ENCODE measurements at places on chromosomes 1 and 21.

DNA sequence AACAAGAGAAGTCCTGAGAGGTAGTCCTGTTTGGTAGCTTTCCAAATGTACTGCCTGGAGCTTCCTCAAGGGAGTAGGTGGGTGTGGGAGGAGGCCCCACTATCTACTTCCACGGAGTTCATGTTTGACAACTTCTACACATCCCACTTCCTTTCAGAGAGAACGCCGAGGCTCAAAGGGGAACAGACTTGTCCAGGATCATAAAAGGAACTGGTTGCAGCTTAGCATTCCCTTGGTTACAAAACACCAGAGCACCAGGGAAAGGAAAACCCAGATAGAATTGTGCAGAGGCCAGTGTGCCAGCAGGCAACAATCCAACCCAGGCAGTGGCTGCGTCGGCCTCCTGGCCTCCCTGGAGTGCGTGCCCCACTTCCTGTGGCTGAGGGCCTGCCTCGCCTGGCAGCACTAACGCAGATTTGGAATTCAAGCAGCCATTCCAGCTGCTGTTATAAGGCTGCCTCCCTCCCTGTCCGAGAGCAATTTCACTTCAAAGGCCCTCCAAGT lies 4.2 kb upstream of the RAP1GAP start:
- peak; percentile 36 for DNase-seq

DNA sequence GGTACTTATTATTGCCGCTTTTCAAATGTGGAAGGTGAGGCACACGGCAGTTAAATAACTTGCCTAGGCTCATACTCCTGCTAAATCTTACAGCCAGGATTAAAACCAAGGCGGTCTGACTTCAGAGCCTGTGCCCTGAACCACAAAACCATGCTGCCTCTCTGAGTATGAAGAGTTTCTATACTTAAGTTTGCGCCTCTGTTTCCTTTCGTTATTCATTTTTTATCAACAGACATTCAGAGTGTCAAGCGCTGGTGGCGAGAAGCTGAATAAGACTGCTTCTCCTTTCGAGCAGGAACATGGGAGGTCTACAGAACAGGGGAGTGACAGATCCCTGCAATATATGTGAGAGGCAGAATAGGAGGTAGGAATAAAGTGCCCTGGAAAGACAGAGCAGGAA lies 96.0 kb upstream of the DUSP10 start:
- DNase-seq: no peak

DNA sequence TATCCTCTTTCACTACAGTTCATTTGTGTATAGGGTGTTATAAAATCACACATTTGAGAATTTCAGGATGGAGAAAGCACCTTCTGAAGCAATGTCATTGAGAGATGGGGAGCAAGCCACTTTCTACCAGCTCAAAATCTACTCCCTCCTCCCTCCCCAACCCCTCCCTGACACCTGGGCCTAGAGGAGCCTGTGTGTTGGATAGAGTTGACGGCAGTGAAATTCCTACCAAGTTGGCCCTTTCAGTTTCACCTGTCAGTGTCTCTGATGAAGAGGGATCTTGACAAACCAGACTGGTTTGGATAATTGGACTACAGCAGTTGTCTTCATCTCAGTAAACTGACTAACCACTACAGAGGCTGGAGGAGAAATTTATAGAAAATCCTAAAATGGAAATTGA lies 125.0 kb upstream of the HOOK1 start:
- no peak for DNase-seq

- DNase-seq: no peak
These were observed 70.4 kb upstream of the HMCN1 start for GRCh38 chr1:185663771-185664296.

- no peak for DNase-seq
These were observed 35.6 kb upstream of the RNPC3 start for GRCh38 chr1:103489935-103490334.

DNA sequence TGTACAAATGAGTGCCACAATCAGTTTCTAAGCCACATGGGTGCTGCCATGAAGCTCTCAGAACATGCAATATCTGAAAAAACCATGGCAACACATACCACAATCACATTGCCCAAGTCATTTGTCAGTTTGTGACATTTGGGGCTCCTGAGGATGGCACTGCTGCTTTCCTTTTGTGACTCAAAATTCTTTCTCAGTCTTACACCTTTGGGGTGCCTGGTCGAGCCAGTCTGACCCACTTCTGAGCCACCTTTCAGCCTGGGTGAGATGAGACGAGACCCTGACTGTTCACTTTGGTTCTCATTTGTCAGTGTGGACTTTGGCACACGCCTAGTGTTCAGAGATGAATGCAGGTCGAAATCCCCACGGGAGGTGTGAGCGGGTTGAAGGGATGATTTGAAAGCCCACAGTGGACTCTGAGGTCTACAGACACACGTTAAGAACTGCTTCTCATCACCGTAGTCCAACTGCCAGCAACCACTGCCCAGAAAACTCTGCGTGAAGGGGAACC lies 8.0 kb downstream of the BATF3 start:
- no peak for DNase-seq

GRCh38 chr21:46627726-46628125 lies 7.7 kb upstream of the PRMT2 start:
- no peak for DNase-seq

Measured in transverse colon (tissue), 4 donors.